Psoas muscle (tissue), 8 donors: ENCODE measurements at places on chromosomes 3 and 15. TPM values are rescaled to one million over a fixed set of nuclear protein-coding genes. Genes with fewer than 3 reads are reported as not detected.

DNA sequence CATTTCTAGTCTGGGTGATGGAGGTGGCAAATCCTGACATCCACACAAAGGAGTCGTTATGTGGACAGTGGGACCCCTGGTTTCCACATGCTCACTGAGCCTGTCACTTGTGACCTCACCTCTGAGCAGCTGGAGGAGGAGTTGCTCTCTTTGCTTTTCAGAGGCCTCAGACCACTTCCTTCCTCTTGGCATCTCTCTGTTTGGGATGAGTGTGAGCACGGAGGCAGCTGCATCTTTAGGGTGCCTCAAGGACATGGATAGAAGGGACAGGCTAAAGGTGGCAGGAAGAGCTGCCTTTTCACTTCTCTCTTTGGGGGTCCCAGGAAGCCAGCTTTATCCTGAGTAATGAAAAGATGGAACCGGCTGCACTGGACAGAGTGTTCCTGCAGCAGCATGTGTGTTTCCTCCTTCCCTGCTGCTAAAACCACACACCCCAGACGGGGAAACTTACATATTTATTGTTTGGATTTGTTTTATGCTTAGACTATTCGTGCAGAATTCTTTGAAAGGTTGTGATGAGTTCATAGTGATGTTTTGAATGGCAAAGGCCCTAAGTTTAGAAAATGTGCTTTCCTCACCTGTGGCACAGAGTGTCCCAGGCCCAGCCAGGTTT lies 31.8 kb downstream of the GPR171 start:
- peak overlapping the region; percentile 84 for H3K27ac ChIP-seq
- H3K4me3 ChIP-seq = no peak overlapping the region
- DNase-seq = no peak
- no peaks in the 10 kb centered on the region for H3K36me3 ChIP-seq

Gene PARP16
- polyA plus RNA-seq = 4.3 TPM

Gene SH2D7
- polyA plus RNA-seq = not detected

Gene KLHL18
- 170 TPM for polyA plus RNA-seq

Gene NEIL1
- polyA plus RNA-seq = 7.4 TPM
